Cardiac muscle cell (in vitro differentiated cells and primary cell): ENCODE measurements at places on chromosomes 16 and 17.

DNA sequence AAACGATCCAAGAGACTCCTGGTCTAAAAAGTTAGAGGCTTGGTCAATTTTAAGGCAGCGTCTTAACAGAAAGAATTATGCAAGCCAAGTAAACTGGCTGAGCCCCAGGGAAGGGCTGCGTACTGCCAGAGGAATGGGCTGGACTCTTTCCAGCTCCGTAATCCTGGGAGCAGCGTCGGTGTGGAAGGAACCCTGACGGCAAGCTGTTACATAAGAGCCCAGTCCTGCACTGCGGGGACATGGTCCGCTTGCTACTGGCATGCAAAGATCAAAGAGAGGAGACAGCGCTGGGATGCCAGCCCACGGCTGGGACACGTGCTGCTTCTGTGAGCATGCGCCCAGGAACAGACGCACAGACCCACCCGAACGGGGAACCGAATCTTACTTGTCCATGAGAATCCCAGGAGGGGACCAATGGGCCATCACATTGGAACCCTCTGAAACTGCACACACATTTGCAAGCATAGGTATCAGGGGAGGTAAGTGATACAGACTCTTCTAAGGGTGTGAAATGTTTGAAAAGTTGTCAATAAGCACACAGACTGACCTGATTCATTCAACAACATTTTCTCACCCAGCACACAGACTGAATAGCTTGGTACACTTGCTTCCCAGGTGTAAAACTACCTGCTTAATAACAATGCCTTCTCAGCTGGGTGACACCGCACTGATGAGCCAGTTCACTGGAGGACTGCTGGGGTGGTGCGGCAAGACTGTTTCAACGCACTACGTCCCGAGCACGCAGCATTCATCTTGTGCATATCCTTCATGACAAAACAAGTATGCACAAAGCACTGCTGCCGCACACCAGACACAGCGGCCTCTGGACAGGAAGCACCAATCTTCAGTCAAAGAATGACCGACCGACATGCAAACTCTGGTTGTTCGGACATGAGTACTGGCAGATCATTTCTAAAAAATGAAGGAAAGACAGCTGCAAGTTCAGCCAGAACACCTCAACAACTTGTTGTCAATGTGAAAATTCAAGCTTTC lies 94.9 kb downstream of the ANKRD11 start:
- DNase-seq = no peak

- DNase-seq = no peak
Observed at GRCh38 chr17:16106161-16106891, 106.7 kb downstream of the TTC19 start.

DNA sequence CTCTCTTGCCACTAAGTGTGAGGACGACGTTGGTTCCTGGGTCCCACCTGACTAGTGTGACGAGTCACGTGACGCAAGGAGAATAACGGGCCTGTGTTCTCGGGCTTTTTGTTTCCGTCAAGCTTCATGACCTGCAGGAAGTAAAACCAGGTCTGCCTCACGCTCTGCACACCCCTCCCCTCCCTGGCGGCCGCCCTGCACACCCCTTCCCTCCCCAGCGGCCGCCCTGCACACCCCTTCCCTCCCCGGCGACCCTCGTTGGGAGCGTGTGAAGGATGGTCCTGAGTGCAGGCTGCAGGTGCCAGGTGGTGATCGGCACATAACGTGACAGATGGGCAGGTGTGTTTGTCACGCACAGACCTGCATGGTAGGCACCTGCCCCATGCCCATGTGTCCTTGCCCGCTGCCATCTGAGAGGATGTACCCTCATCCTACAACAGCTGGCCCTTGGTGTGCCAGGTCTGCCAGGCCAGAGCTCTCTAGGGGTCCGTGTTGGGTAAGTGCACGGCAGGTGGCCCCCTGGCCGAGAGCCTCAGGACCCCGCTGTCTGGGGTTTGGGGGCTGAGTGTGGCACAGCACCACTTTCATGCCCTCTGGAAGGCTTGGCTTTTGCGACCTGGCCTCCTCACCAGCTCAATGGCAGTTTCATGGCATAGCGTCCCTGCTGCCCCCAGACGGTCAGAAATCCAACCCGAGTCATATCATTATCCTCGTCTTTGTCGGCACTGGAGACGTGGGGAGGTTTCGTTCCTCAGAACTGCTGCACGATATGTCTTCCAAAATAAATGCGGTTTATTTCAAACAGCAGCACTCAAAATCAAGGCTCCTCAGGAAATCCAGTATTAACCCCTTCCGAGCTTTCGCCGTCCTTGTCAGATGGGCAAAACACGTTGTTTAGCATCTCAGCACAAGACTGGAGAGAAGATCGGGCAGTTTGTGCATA lies 191.8 kb upstream of the CHMP6 start:
- DNase-seq = no peak

GRCh38 chr16:21702276-21702675 lies 38.5 kb downstream of the OTOA start:
- DNase-seq = no peak

DNA sequence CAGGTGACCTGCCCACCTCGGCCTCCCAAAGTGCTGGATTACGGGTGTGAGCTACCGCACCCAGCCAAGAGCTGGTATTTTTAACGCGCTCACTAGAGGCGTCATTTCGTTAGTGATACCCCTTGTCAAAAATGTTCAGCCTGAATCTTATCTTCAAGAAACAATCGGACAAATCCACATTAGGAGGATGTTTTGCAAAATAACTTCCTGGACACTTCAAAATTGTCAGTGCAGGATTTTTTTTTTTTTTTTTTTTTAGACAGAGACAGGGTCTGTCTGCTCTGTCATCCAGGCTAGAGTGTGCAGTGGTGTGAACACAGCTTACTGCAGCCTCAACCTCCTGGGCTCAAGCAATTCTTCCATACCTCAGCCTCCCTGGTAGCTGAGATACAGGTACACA lies 63.0 kb downstream of the RMI2 start:
- no peak for DNase-seq

GRCh38 chr17:21061158-21061835 lies 18.5 kb upstream of the USP22 start:
- DNase-seq = no peak

GRCh38 chr16:15647294-15648014 lies 2.6 kb upstream of the NDE1 start:
- DNase-seq = no peak

DNA sequence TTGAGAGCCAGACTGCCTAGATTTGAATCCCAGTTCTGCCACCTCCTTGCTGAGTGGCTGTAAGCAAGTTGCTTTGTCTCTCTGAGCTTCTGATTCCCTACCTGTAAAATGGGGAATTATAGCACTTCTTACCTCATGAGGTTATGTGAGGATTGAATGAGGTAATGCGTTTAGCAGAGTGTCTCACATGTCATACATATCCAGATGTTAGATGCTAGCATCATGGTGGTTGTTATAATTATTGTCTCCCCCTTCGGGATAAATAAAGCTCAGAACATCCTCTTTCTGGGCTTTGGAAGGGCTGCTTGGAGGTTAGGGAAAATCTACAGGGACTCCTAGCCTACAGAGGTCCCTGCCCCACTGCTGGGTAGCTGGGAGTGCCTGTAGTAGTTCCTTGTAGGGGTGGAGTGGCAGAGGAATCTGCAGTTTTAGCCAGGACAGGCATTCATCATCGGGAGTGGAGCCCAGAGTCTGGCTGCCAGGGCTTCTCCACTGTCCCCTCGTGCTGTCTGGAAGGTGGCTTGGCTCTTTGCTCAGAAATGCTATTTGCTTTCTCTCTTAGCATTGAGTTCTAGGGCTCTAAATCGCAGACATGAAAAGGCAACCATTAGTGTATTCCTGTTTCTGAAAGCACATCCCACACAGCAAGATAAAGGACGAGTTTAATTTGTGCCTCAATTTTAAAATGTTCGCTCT lies 137.9 kb upstream of the CACNG3 start:
- DNase-seq = no peak

DNA sequence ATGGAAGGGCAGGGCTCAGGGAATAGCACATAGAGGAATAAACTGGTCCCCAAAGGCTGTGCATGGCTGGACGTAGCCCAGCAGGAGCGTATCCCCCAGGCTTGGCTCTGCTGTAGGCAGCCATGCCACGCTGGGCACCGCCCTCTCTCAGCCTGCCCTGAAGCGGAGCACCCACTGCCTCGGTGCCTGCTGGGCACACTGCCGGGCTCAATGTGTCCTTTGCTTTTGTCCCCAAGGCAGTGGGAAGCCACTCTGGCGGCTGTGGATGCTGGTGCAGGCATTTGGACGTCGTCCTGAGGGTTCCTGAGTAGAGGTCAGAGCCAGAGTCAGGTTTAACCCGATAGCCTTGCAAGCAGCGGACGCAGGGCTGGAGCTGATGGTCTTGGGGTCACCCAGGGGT lies 141.0 kb downstream of the ENGASE start:
- DNase-seq = no peak

- no peak for DNase-seq
Observed at GRCh38 chr16:11131706-11132105, 124.3 kb downstream of the SOCS1 start.

DNA sequence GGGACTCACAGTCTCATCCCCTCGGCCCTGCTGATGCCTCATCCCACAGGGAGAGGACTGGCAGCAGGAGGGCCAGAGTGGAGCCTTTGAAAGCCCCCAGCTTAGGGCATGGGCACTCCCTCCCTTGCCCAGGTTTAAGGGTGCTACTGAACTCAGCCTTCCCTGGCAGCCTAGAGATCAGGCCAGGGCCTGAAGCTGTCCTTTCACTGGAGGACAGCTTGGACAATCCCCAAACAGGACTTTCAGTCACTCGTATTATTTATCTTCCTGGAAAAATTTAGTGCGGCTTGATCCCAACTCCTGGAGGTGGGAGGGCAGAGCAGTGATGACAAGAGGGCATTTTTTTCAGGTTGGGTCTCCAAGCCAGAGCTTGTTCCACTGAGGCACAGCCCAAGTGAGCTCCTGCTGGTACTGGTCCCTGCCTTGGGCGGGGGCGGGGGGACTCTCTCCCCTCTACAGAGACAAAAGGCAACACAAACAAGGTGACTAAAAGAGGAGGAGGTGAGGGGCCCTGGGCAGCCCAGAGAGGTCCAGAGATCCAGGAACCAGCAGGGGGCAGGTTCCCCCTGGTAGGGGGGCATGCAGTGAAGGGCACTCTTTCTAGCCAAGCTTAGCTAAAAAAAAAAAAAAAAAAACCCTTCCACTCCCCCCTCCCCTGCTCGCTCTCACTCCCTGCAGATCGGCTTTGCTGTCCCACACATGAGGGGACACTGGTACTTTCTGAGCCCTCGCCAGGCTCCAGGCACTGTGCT lies 1.7 kb downstream of the ZNF385C start:
- no peak for DNase-seq

- no peak for DNase-seq
Observed at GRCh38 chr17:31171701-31172100, 76.9 kb downstream of the NF1 start.

- peak; percentile 49 for DNase-seq
Observed at GRCh38 chr17:40417258-40417608, 463 bp downstream of the TOP2A start.

DNA sequence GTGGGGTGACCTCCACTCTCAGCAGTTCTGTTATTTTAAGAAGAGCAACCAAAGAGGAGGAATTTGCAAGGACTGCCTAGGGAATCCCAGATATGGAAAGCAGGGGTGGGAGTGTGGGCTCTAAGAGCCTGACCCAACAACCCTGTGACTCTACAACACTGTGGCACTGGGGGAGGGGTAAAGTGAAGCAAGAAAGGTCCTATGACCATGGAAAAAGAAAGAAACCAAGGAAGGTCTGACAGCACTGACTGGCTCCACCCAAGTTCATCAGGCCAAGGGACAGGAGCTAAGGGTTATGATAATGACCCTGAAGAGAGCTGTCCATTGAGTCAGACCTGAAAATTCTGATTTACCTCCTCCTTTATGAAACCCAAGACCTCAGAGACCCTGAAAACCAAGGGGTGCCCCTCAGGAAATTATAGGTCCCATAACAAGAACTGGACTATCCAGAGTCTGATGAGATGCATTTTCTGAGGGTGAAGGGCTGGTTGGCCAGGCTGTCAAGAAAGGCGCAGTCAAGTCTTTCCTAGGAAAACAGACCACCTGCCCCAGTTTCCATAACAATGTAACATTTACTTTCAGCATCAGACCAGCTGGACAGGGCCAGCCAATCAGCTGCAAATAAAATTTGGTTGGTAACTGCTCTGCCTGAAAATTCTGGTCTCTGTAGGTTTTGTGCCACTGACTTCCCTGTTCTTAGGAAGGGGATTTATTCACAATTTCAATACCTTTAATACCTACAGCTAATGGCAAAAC lies 53.8 kb upstream of the MTMR4 start:
- no peak for DNase-seq

DNA sequence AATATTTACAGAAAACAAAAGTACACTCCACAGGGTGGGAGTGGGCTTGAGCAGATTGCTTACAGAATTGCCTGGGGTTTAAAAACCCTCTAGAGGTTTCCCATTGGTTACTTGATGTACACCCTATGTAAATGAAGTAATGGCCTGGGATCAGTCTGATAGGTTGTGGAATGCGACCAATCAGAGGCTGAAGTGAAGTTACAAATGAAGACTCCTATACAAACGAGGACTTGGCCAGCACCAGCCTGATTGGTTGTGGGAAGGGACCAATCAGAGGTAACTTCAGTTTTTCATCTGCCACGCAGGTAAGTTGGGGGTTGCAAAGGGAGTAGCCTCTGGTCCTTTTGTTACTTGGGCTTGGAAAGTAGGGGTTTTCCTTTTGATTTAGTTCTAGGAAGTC lies 8.8 kb downstream of the EEF2K start:
- DNase-seq = no peak

- peak; percentile 72 for DNase-seq
Observed at GRCh38 chr17:43766413-43767052, 7.9 kb upstream of the SOST start.

DNA sequence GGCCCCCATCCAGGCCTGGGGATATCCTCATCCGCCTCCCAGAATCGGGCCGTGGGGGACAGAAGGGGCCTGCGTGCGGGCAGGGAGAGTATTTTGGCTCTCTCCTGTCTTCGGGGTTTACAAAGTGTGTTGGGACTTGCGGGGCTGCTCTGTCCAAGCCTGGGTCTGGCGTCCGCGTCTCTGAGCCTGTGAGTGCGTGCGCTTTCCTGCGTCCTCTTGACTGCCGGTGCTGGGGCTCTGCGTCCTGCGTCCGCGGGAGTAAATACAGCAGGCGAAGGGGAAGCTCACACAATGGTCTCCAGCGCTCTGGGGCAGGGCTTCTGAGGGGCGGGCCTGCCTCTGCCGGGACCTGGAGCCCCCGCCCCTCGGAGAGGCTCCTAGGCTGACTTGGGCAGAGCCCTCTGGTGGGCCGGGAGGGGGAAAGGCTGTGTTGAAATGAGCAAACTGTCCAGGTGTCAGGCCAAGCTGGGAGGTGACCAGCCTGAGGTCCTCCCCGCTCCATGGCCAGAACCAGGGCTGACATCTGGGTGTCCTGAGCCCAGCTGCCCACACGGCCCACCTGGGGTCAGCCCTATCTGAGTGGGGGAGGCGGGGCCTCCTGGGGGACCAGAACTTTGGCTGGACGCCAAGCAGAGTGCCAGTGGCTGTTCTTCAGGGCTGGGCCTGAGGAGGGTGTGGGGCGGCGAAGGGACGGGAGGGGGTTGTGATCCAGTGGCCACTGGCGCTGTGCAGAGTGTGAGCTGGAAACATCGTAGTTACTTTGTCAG lies 233.6 kb downstream of the SEC14L1 start:
- DNase-seq = peak; percentile 93
